AG10803 (cell line): ENCODE measurements at places on chromosomes 6 and 20.

DNA sequence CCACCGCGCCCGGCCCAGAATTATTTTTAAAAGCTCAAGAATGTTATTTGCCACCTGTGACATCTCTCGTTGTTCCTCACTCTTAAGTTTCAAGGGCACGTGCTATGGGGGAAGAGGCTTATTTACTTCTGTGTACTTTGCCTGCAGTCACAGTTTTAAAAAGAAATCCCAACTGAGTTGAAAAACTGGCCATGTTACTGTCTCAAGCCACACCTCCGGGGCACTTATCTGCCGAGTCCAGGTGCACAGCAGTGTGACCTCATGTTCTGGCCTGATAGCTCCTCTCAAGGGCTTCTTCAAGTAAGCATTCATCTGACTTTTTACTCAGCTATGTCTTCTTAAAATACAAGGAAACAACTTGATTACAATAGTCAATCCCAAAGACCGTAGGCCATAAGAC lies 34.5 kb downstream of the SHLD1 start:
- no peak for DNase-seq

- DNase-seq = no peak
These were observed 72.8 kb upstream of the CNR1 start for GRCh38 chr6:88238901-88239300.

GRCh38 chr6:123533862-123534648 lies 102.7 kb downstream of the TRDN start:
- no peak for DNase-seq

GRCh38 chr20:63275825-63276224 lies 3.2 kb downstream of the ARFGAP1 start:
- no peak for DNase-seq
